Brain pericyte (primary cell): ENCODE measurements at places on chromosomes 7 and 10.

DNA sequence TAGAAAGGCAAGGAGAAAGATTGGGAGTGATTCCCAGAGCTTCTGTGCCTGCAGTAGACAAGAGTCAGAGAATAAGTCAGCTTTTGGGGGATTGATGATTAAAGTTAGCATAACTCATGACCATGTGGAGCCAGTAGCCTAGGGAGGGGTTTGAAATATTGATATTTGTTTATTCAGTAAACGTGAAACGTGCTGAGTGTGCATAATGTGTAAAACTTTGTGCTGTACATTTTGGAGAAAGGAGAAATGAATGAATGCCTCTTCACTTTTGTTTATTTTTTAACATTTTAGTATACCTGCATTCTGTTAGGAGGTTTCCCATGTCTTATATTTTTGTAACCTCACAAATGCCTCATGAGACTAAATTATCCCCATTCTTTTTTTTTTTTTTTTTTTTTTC is 272.3 kb downstream of the SORCS3 start:
- DNase-seq: no peak

DNA sequence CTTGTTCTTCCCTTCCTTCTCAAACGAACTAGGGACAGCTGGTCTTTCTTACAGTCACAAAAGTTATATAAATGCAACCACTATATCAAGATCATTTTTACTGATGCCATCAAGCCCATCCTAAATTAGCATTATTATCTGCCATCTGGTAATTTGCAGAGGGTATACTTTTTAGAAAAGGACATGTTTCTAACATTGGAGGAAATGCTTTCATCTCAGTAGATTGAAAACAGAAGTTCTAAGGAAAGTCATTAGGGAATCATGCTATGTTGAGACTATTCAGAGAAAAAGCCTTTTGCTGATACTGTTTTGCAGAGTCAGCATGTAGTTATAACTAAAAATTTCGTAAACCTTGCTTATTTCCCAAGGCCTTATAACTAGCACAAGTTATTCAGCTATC is 146.7 kb downstream of the WNT2 start:
- DNase-seq: no peak

DNA sequence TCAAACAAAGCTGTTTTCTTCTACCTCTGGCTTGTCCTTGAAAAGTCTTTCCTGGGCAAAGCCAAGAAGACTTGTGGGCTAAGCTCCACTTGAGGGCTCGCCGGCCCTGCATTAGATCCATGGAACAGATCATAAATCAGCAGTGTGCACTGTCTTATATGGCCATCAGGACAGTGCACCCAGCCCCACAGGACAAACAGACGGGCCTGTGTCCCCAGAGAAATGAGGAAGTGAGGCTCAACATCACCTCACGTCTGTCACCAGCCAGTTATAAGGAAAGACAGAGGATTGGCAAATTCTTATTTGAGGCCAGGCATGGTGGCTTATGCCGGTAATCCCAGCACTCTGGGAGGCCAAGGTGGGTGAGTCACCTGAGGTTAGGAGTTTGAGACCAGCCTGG is 12.3 kb upstream of the IFT22 start:
- DNase-seq: no peak

DNA sequence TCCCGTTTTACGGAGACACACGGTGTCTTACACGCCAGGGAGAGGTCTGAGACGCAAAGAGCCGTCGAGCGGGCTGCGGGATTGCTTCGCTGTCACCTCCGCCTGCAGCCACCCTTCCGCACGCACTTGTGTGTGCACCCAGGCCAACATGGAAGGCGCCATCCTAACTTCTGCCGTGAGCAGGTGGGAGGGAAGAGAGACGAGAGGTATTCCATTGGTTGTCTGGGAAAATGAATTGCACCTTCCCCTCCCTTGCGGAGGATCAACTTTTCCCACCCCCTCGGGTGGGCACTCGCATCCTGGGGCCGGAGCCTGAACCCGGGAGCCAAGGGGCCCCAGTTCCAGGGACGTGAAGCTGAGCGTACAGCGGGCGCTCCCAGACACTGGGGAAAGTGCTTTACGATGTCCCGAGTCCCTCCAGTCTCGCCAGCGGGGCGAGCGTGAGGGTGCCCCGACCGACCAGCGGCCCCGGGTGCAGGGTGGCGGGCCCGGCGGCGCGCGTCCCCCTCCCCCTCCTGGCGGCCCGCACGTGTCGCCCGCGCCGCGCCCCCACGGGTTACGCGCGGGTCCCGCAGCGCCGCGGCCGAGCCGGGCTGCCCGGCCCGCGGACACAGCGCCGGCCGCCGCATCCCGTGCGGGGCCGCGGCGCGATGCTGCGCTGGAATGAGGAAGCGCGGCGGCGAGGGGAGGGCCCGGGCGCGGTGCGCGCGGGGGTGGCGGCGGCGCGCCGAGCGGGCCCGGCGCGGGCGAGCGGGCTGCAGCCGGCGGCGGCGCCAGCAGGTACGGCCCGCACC is 984 bp upstream of the IKZF1 start:
- no peak for DNase-seq

DNA sequence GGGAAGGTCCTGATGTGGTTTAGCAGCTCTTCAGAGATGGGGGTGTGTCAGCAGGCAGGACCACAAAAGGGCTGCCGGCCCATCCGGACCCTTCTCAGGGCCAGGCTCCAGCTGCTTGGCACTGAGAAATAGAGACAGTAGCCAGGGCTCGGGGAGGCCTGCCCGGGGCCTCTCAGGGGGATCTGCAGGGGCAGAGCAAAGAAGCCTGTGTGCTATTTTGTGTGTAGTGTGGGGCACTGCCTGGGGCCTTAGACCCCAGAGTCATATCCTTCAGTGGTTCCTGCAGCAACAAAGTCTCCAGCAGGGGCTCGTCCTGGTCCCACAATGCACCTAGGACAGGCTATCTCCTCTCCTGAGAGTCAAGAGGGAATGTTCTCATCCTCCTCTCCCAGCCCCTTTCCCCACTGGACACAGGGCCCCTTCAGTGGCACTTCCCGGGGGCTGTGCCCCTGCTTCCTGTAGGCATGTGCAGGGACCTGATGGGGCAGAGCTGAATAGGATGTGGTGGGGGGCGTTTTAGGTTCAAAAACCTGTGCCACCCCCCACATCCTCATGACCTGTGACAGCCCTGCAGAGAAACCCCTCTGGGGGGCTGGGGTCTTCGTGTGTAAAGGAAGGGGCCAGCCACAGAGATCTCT is 159.5 kb upstream of the RHEB start:
- no peak for DNase-seq

DNA sequence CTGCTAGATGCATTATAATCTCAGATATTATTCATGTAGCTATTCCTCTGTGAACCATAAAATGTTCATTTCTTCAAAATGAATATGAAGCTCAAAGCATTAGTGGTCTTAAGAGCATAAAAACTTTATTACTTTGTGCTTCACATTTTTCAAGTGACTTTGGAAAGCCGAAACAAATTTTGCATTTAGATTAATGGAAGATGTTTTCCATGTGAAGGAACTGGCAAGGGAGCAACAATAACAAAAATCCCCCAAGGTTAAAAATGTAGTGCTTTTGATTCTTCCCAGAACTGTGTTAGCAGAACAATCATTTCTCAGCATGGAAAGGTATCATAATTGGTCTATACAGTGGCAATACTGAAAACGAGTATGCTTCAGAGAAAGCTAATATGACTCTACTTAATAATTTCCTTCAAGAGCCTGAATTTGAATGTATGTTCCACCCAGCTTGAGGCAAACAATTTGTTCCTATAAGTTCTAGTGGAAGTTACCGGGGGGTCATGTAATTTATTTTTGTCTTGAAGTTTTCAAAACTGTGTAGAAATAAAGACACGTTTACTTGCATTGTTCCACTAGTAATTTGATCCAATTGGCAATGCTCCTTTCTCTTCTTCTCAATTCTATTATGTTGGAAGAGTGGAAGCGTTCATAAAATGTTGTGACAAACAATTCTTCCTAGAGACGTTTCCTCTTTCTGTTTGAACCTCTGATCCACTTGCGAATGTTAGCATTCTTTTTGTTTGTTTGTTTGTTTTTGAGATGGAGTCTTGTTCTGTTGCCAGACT is 665.4 kb downstream of the AUTS2 start:
- DNase-seq: no peak

DNA sequence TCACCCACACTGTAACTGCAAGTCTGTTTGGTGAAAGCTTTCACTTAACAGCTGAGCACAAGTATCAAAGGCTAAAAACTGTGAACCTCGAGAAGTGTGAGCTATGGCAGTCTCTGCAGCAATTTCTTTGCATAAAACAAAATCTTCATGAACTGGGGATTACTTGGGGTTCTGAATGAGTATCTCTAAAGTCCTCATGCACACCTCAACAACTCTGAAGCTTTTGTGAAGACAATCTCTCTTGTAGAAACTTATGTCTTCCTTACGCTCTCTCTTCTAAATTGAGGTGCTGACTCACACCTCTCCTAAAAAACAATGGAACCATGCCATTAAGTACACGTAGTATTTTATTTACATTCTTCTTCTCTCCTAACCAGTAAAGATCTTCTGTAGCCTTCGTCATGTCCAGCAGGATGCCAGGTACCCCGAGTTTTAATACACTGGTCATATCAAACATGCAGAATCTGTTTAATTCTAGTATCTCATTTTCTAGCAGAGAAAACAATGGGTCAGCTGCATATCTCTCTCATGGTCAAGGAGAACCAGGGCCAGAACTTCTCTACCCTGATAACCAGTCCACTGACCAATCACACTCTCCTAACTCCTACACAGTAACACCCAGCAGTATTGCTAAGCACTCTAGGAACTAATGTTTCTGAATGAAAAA is 76.9 kb downstream of the UBE2H start:
- DNase-seq: no peak

DNA sequence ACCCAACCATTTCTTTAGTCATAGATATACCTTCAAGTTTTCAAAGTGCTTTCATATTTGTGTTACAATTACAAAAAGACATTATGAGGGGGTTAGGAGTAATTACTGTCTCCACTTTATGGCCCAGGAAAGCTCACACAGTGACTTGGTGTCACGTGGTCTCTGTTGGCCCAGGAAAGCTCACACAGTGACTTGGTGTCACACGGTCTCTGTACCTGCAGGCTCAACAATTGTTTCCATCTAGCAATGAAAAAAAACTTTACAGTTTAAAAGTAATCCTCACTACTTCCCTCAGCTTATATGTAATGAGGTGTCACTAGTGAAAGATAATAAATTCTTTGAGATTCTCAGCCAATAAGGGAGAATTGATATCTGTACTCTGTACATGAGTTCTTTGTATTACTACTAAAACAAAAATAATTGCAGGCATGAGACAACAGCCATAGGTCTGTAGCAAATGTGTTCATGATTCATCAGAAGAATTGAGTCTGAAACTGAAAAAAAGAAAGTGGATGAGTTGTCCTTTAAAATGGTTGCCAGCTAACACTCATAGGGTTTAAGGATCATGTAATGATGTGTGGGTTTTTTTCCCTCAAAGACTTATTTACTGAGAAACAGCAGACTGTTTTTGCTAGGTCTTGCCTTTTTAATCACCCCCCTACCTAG is 10.9 kb downstream of the OGDH start:
- no peak for DNase-seq

- no peak for DNase-seq
Observed at GRCh38 chr7:106563466-106564150, 97.3 kb downstream of the CCDC71L start.

GRCh38 chr10:120794390-120794789 is 56.8 kb upstream of the WDR11 start:
- no peak for DNase-seq

DNA sequence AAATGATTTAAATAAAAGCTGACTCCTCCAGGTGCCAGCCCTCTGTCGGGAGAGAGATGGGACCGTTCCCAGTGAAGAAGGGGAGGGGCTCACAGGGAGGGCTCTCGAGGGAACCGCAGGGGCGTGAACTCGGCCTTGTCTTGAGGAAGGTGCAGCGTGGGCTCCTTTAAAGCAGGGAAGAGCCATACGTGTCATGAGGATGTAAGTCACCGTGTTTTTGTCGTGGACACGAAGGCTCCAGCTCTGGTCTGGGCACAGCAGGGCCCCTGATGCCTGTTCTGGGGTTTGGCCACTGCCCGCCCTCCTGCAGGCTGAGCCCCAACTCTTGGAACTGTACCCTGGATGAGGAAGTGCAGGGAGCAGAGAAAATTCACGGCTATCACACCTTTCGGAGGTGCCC is 45.0 kb downstream of the JAKMIP3 start:
- DNase-seq: no peak

GRCh38 chr10:45379891-45380540 is 6.0 kb downstream of the ALOX5 start:
- DNase-seq: no peak

- no peak for DNase-seq
Observed at GRCh38 chr7:25408876-25409275, 180.6 kb upstream of the NPVF start.

DNA sequence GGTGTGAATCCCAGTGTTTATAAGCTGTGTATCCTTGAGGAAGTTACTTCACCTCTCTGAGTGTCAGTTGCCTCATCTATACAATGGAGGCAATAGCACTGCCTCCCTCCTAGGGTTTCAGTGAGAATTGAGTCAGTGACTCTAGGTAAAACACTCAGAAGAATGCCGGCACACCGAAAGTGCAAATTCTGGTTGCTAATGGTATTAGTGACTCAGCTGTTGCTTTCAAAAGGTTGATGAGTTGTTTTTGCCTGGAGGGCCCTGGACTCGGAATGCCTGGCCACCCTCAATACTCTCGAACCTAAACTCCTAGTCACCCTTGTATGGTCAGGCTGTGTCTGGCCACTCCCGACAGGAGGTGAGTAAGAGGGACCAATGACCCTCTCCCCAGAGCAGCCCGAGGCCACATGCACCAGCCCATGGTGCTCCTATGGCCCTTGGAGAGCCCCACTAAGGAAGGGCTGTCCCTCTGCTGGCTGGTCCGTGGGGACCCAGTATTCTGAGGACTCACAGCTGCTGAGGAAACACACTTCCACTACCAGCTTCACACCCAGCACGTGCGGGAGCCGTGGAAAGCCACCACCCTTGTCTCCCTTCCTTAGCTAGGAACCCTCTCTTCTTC is 60.2 kb downstream of the CALML3 start:
- no peak for DNase-seq

DNA sequence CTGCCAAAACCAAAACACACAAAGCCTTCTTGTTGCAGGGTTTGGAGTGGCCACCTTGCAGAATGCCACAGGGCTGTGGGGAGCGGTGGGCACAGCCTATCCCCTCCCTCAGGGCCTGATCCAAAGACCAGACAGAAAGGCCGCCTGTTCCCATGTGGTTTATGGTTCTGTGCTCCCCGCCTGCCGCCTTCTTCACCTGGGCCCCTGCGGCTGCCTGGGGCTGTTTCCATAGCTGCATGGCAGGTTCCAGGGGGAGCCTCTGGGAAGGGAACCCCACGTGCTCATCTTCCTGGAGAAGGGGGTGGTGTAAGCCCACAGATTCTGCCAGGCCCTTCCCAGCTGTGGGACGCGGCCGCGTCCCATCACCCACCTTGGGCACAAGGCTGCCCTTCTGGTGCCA is 70.7 kb upstream of the EZH2 start:
- no peak for DNase-seq

DNA sequence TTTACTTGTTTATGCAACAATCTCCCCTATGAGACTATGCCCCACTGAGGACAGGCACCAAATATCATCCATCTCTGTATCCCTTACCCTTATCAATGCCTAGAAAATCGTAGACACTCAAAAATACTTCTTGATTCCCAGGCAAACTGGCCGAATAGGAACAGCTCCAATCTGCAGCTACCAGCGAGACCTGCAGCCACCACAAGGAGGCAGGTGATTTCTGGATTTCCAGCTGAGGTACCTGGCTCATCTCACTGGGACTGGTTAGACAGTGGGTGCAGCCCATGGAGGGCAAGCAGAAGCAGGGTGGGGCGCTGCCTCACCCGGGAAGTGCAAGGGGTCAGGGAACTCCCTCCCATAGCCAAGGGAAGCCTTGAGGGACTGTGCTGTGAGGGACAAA is 10.8 kb upstream of the PPP1R3C start:
- no peak for DNase-seq
